ENCODE measurements at places on chromosomes 13 and 19.

- peak; percentile 59 for DNase-seq
Measured at GRCh38 chr19:29843180-29844051, 31.6 kb downstream of the CCNE1 start.

GRCh38 chr13:38590796-38591507, 95.9 kb upstream of the FREM2 start:
- no peak for DNase-seq

- DNase-seq, result no peak
Measured at GRCh38 chr19:35342430-35342829, 5.3 kb upstream of the FFAR1 start.

GRCh38 chr19:46887240-46887782, 26.5 kb downstream of the ARHGAP35 start:
- DNase-seq, result no peak

GRCh38 chr13:112134391-112135075, 67.6 kb downstream of the SOX1 start:
- peak; percentile 19 for DNase-seq

DNA sequence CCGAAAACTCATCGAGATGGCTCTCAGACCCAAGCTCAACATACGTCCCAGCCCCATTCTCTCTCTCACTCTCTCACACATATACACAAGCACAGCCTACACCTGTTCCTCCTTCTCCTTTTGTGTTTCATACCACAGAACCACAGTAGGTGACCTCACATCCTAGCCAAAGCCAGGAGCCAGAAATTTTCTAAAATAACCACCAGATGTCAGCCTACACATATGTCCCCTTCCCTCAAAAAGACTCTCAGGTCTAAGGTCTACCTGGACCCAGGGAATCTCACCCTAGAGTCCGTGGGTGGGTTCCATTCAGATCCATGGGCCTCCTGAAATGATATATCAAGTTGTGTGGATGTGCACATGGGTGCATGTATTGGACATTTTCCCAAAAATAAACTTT, 104.2 kb upstream of the IPO5 start:
- DNase-seq, result no peak

DNA sequence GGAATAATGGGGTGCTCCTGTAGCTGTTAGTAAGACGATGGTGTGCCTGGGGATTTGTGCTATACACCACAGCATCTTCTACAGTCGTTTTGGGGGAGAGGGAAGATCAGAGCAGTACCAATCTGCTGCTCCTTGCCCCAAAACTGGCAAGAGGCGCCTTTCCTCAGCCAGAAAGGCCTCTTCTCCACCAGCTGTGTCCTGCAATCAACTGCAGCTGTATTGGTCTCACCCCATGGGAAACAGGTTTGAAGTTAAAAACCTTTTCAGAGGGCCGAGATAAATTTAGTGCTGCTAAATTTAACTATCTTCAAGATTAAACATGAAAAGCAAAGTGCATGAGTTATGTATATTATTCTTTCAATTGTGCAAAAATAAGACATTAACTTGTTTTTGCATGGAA, 1.2 kb upstream of the RNASEH2B start:
- no peak for DNase-seq

GRCh38 chr13:28531077-28531844, 36.3 kb upstream of the FLT1 start:
- no peak for DNase-seq

GRCh38 chr19:33382006-33382405, 8.5 kb downstream of the CEBPG start:
- no peak for DNase-seq

- no peak for DNase-seq
Measured at GRCh38 chr13:52787235-52787634, 47.6 kb upstream of the CNMD start.

- DNase-seq, result no peak
Measured at GRCh38 chr13:100534911-100535310, 53.7 kb downstream of the GGACT start.

DNA sequence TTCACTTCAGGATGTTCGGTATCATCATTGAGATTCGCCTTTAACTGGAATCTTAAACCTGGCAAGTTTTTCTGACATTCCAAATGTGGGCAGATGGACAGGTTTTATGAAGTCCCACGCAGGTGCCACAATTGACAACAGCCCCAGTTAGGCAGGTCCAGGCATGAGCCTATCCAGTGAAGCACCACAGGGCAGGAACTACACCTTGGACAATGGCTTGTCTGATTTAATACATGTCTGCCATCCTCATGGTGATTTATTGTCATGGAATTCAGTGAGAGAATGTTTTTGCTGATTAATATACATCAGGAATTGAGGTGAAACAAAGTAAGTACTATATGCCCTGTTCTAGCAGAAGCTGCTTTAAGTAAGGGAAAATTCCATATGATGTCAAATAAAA, 10.2 kb upstream of the TPP2 start:
- no peak for DNase-seq

DNA sequence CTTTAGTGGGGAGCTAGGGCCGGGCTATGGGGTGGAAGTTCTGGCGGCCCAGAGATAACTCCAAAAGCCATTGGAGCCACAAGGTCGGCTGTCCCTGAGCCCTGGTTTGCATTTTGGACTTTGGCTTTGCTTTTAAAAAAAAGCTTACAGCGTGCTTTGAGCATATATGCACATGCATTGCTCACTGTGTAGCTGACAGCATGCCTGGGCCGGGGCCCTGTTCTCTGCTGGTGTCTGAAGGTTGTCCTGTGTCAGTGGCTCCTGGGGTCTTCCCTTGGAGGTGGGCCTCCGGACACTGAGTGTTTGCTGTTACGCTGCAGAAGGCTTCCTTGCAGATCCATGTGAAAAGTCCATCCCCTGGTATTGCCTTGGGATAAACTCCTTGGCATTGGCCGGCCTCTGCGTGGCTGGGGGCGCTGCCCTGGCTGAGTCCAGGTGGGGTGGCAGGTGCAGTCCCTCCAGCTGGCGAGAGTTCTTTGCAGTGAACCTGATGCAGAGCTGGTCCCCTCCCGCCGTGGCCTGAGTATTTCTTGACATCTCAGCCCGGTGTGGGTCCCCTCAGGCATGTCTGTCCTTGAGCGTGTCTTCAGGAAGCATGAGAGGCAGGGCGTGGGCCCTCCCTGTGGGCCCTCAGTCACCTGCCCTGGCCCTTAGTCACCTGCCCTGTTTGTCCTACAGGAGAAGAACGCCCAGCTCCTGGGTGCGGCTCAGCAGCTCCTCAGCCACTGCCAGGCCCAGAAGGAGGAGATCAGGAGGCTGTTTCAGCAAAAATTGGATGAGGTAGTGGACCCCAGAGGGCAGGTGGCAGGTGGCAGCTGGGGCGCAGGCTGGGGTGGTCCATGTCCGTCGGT, 23.0 kb downstream of the PLEKHJ1 start:
- DNase-seq, result no peak

DNA sequence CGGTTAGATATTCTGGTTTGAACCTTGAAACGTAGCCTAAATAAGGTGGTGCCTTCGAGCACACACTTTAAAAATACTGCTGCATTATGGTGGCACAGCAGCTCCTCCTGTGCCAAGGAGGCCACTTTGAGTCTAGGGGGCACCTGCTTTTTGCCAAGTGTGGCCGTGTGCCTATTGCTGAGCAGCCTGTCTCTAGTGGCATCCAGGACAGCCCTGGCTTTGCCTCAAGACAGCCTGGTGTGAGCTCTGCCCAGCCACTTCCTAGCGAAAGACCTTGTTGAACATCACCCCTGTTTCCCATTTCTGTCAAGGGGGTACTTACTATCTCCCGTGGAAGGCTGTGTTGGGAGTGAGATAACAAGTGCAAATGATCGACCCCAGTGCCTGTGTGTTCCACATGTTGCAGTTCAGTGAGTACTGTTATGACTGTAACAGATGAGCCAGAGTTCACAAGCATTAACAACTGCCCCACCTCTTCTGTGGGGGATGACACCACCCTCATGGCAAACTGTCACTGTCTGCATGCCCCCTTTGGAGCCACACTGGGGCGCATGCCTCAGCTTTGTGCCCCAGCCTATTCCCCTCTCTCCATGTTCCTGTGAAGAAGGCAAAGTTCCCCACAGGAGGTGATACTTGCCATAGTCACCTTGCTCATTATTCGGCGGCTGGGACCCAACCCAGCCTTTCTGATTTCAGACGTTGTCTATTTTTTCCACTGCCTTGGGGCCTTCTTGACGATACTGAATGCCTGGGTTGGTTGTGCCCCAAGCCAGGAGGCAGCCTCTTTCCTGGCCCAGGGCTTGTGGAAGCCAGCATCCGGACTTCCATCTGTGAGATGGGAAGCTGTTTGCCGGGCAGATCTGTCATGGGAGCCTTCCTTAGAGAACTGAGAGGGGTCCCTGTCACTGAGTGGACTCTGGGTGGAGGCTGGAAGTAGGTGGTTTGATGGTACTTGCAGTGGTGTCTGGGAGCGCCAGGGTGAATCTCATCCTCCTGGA, 5.4 kb downstream of the GATAD2A start:
- no peak for DNase-seq

- no peak for DNase-seq
Measured at GRCh38 chr19:30692879-30693503, 320.8 kb downstream of the ZNF536 start.

DNA sequence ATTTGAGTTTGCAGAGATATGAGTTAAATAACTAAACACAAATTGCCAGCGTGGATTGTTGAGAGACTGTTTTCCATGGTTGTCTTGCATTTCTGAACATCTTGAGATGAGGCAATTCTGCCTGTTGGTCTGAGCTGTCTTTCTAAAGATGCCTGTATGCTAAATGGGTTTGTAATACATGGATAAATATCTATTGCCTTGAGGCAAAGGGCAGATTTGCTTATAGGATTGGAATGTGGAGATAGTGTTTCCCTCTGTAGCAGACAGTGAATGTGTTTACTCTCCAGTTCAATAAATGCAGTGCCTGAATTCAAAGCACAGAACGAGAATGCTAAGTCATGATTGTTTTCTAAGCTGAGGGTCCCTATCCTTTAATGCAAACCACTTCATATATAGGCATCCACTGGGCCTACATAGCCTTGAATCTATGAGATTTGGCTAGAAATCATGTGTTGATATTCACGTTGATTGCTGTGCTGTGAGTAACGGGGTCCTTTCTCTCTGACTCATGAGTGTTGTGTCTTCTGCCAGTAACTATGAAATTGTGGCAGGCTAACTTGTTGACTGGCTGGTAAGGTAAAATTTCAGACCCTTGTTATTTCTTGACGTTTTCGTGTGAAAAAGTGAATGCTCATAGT, 2554.8 kb downstream of the PCDH9 start:
- no peak for DNase-seq

- DNase-seq, result no peak
Measured at GRCh38 chr13:25503856-25504255, 132.1 kb downstream of the ATP8A2 start.

DNA sequence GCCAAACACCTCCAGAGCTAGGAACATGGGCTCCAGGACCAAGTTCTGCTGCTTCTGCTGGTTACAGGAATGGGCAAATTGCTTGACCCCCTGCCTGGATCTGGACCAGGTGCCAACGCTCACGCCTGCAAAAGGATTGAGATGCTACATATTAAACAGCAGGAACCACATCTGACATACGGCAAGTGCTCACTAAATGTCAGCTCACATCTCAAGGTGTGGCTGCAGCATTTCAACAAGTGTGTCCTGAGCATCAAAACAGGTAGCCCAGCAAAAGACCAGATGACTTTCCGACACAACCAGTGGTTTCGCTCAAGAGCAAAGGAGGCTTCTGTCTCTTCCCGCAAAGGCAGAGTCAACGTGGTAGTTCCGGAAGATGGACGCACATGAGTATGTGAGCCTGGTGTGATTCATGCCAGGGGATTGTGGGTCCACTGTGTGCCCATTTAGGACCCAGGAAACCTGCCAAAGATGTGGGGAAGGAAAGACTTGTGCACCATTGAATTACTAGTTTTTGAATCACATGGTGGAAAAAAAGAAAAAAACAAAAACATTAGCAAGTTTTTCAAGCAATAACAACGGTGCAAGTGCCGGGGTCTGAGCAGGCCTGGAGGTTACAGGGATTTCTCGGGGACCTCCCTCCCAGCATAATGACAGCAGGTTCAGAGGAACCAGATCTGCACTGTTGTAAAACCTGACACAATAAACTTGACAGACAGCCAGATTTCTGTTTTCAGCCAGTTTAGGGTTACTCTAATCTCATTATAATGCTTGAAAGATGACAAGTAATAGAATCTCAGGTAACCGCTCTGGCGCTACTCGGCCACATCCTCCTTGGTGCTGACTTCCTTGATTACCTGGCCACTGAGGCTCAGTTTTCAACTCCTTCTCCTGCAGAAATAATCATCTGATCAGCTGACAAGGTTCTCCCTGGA, 77.9 kb downstream of the SOX1 start:
- no peak for DNase-seq

DNA sequence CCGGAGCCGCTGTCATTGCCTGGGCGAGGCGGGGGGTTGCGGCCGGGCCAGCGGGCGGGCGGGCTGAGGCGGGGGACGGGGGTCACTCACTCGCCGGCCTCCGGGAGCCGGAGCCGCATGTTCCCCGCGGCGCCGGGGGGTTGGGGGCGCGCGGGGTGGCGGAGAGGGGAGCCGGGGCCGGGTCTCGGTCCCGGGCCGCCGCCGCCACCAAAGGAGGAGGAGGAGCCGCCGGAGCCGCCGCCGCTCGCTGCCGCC, 149 bp downstream of the MED26 start:
- DNase-seq, result no peak

DNA sequence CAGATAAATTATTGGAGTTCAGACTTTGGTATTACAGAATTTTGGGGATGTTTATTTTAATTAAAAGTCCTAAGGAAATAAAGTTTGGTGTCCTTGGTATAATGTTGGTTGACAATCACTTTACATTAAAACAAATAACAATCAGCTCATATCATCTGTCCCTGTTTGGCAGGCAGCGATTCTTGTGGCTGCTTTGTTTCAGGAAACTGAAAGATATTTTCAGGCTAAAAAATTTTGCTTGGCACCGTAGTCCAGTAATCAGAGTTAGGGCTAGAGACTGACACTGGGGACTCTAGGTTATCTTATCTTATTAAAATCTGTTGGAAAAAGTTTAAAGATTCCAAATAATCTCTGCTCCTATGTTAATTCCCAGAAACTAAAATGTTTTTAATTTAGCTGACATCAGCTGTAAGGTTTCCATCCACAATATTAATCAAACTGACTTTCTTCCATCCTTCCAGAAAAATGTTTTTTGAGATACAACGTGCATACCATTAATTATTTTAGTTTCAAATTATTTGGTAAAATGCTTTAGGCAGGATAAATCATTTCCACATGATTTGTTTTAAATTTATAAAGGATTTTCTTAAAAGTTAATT, 97.6 kb downstream of the ZIC5 start:
- no peak for DNase-seq

DNA sequence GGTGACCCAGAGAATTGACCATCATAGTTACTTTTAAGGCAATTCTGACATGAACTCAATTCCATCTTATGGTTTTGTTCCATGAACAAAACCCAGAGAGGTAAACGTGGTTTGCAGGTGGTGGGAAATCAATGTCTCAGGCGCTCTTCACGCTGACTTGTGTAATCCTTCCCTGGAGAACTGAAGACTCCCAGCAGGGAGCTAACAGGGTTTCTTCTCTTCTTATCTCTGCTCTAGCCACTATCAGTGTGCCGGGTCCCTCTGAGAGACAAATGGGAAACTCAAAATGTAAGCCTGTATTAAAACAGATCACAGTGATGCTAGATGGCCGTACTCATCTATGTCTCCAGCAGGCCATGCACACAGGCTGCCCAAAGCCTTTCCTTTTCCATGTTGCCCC, 57.6 kb upstream of the ARGLU1 start:
- no peak for DNase-seq

GRCh38 chr19:57068921-57069697, 50.7 kb upstream of the USP29 start:
- DNase-seq, result no peak
